ENCODE measurements at places on chromosomes 7 and 10.
A peak's percentile ranks its signal among the peaks of the same experiment; 100 is the strongest.

GRCh38 chr10:176677-177076 lies 41.4 kb downstream of the ZMYND11 start:
- DNase-seq = no peak

- no peak for DNase-seq
These were observed 8.4 kb downstream of the PLCE1 start for GRCh38 chr10:94002156-94002555.

- DNase-seq = no peak
These were observed 563.1 kb downstream of the INHBA start for GRCh38 chr7:41139789-41140188.

DNA sequence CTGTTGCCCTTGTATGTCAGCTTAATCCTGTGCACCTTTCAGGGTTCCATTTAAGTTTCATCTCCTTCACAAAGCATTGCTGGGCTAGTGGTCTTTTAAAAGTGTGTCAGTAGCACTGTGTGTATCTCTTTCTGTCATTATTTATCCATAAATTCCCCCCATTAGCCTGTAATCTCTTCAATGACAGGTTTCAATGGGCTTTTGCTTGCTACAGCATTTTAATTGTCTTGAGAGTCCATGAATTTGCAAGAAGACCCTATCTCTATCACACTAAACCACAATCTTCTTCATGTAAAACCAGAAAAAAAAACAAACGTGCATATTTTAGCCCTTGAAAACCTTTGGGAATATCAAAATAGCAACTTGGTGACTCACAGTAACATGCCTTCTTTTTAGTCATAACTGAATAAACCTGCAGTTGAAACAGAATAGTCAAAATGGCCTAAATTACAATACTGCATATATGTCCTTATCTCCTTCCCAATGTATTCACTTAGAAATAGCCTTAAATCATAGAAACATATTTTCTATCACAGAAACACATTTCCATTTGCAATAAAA lies 118.6 kb downstream of the PON1 start:
- DNase-seq = no peak

- DNase-seq = peak; percentile 35
These were observed 95.1 kb upstream of the DIP2C start for GRCh38 chr10:784403-785088.

GRCh38 chr10:21336476-21337170 lies 188.9 kb downstream of the SKIDA1 start:
- no peak for DNase-seq

- DNase-seq = no peak
These were observed 36.5 kb upstream of the PAPSS2 start for GRCh38 chr10:87623191-87623590.

DNA sequence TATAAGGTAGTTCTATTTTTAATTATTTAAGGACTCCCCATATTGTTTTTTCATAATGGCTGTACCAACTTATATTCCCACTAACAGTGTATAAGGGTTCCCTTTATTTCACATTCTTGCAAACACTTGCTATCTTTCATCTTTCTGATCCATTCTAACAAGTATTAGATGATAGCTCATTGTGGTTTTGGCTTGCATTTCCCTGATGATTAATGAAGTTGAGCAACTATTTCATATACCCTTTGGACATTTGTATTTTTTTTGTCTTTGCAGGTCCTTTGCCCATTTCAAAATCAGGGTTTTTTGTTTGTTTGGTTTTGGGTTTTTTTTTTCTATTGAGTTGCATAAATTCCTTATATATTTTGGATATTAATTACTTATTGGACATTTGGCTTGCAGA lies 107.2 kb downstream of the EPC1 start:
- no peak for DNase-seq

DNA sequence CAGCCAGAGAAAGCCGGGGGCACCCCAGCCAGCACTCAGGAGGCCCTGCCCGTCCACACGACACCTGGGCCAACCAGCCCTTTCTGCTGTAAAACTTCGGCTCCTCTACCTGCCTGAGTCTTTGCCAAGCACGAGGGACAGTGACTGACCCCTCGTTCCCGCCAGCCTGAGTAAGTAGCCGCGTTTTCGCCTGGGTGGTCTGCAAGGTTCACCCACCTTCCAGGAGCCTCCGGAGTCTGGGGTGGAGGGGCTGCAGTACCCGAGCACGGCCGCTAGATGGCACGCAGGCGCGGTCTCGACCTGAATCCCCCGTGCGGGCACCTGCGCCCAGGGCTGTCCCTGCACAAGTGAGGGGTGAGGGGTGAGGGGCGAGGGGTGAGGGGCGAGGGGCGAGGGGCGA lies 192.7 kb downstream of the PTPRN2 start:
- DNase-seq = no peak

DNA sequence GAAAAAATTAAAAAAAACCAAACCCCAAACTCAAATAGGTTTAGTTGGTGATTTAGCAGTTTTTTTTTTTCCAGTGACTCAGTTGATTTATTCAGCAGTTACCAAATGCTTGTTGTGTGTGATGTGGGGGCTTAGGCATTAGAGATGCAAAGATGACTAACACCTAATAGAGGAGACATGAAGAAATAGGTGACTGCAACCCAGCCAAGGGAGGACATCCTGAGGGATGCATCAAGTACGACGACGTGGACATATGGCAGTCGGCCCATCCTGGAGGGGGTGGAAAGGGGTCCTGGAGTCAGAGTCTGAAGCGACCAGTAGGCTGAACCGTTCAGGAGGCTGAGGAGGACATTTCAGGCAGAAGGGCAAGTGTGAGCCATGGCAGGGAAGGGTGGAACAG lies 35.5 kb downstream of the LRMDA start:
- DNase-seq = no peak

GRCh38 chr10:132740588-132740987 lies 45.4 kb downstream of the NKX6-2 start:
- DNase-seq = no peak

- DNase-seq = no peak
These were observed 11.4 kb upstream of the ZKSCAN1 start for GRCh38 chr7:100003711-100004661.

GRCh38 chr7:146875237-146875785 lies 758.7 kb downstream of the CNTNAP2 start:
- no peak for DNase-seq

GRCh38 chr7:69199661-69200060 lies 398.6 kb upstream of the AUTS2 start:
- DNase-seq = no peak

- DNase-seq = no peak
These were observed 183.4 kb downstream of the CCSER2 start for GRCh38 chr10:84511709-84512285.

DNA sequence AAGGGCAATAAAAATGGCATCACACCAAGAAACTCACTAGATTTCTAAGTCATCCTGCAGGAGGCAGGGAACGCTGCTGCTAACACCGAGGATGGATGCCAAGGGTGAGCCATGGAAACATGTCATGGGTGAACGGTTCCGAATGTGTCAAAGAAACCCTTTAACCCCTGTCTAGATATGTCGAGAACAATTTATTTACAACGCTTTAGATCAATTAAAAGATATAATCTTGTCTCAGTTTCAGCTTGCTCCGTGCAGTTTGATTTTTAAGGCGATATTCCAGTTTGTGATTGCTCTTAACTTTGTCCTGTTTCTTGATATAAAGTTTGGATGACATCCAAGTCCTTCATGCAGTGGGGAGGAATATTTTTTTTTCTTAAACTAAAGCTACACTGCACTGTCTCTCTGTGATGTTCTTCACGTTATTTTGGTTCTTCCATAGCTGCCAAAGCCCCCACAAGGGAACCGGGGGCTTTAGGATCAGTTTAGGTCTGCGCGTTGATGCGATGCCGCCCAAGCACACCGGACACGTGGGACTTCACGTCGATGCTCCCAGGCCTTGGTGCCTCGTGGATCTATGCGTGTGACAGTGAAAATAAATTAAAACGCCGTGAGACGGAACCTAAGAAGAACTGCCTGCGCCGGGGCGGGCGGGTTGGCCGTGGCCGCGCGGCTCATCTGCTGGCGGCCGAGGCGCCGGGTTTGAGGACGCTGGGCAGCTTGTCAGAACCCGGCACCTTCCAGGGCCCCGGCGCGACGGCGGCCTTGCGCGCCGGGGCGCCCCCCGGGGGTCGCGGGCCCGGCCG lies 220.3 kb downstream of the PHTF2 start:
- peak; percentile 40 for DNase-seq

GRCh38 chr10:71159892-71160291 lies 52.5 kb upstream of the UNC5B start:
- DNase-seq = no peak

DNA sequence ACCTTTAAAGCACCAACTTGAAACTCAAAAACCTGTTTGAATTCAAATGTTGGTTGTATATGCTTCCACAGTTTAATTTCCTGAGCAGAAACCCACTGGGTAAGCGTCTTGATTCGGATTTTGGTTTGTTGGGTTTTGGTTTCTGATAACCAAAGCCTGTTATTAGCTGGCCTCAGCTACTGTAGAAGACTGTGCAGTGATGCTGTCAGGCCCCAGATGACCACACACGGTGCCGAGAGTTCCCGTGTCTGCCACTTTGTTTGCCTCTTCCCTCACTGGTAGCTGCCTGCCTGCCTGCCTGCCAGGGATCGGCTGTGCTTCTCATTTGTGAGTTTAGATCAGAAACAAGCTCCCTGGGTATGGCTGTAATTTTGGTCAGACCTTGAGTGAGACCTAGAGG lies 5.6 kb downstream of the MDH2 start:
- DNase-seq = no peak

DNA sequence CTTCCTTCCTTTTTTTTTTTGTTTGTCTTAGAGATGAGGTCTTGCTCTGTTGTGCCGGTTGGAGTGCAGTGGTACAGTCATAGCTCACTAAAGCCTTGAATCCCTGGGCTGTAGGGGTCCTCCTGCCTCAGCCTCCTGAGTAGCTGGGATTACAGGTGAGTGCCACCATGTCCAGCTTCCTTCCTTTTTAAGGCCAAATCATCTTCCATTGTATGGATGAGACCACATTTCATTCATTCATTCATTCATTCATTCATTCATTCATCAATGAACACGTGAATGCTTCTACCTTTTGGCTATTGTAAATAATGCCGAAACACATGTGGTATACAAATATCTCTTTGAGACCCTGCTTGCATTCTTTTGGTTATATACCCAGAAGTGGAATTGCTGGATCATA lies 60.0 kb upstream of the BAIAP2L1 start:
- DNase-seq = no peak

GRCh38 chr7:156554488-156554887 lies 86.1 kb upstream of the RNF32 start:
- no peak for DNase-seq
